ENCODE measurements at places on chromosomes 1 and 21. TPM values are rescaled to one million over a fixed set of nuclear protein-coding genes. Genes with fewer than 3 reads are reported as not detected.

GRCh38 chr1:3417082-3417739, 37.3 kb upstream of the ARHGEF16 start:
- no peak for DNase-seq

GRCh38 chr1:112579801-112580510, 39.0 kb downstream of the ST7L start:
- DNase-seq = no peak

The DNAJC6 gene
- 10.5 TPM for total RNA-seq

The LCE1E gene
- total RNA-seq = not detected

- no peak for DNase-seq
Observed at GRCh38 chr1:237961754-237962153, 71.0 kb upstream of the ZP4 start.

GRCh38 chr1:59307591-59307990, 10.7 kb downstream of the FGGY start:
- DNase-seq = no peak

The AMY2A gene
- not detected for total RNA-seq

Measured in osteoblast (primary cell).